ENCODE measurements at places on chromosomes 12 and 14.

DNA sequence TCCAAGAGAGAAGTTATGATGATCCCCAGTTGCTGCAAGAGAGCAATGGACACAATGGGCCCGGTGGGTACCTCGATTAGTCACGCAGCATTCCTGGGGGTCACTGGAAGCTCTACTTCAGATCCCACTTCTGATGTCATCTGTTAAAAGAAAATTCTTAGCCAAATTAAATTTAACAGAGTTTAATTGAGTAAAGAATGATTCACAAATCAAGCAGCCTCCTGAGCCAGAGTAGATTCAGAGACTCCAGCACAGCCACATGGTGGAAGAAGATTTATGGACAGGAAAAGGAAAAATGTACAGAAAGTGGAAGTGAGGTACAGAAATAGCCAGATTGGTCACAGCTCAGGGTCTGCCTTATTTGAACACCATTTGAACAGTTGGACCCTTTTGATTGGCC is 107.5 kb downstream of the SPTSSA start:
- no peak for DNase-seq

GRCh38 chr14:31025367-31026076 is at the start of gene AP4S1:
TSS of gene AP4S1 (plus strand) at chr14:31025649. CDS start at chr14:31066197, 40,548 bp downstream.
- no peak for DNase-seq

- no peak for DNase-seq
Measured at GRCh38 chr12:122309564-122310121, 43.3 kb upstream of the VPS33A start.

- DNase-seq, result no peak
Measured at GRCh38 chr14:97379091-97379531, 581.9 kb downstream of the VRK1 start.

- peak; percentile 70 for DNase-seq
Measured at GRCh38 chr12:122399592-122400373, 22.7 kb downstream of the CLIP1 start.

Measured in NCI-H774 (cell line).